ENCODE measurements at places on chromosomes 2 and 18. TPM values are rescaled to one million over a fixed set of nuclear protein-coding genes. Genes with fewer than 3 reads are reported as not detected.

GRCh38 chr2:30346471-30347169 lies 100.4 kb upstream of the LCLAT1 start:
- DNase-seq = peak; percentile 75

MARCO gene
- 97.0 TPM for total RNA-seq

DNA sequence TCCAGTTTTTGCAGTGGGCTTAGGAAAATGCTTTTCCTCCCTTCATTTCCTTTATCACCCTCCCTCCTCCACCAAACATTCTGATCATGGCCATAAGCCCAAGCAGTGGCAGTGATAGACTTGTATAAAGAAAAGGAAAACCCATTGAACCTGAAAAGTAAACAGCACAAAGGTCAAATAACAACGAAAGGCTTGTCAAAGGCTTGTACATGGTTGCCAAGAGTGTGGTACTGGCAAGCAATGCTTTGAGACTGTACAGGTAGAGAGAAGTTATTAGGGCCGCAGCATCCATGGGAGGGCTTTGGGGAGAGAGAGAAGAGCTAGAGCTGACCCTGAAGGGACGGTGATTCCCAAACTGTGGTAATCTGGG lies 2.1 kb upstream of the VWA3B start:
- no peak for DNase-seq

ZNF804A gene
- total RNA-seq = 0.09 TPM
